Left cardiac atrium (tissue), 4 donors: ENCODE measurements at places on chromosomes 2 and 18. TPM values are rescaled to one million over a fixed set of nuclear protein-coding genes. Genes with fewer than 3 reads are reported as not detected.

The FEV gene
- not detected for total RNA-seq

The ITGB6 gene
- total RNA-seq = 0.86 TPM

The POTEJ gene
- not detected for total RNA-seq

The CFAP65 gene
- total RNA-seq = not detected

The NTSR2 gene
- 0.24 TPM for total RNA-seq

The MC5R gene
- not detected for total RNA-seq

The PSMA8 gene
- total RNA-seq = not detected

The OTX1 gene
- total RNA-seq = not detected

The CCBE1 gene
- total RNA-seq = 1.2 TPM

The CDK15 gene
- total RNA-seq = 1.0 TPM

The IL36G gene
- total RNA-seq = not detected
